ENCODE measurements at places on chromosomes 4 and X.

GRCh38 chrX:30653415-30654131 is at the start of gene GK:
Gene GK (plus strand): TSS chrX:30653423. CDS start chrX:30653538, 115 bp downstream.
- H3K27ac ChIP-seq, result peak within 1 kb of the TSS; percentile 96
- peaks cover 12% of the 10 kb centered on the region for H3K36me3 ChIP-seq
- peak within 1 kb of the TSS; percentile 84 for H3K4me3 ChIP-seq
- DNase-seq, result no peak
- H3K4me1 ChIP-seq, result peaks cover 60% of the 10 kb centered on the region
- H3K27me3 ChIP-seq, result no peaks in the 10 kb centered on the region

DNA sequence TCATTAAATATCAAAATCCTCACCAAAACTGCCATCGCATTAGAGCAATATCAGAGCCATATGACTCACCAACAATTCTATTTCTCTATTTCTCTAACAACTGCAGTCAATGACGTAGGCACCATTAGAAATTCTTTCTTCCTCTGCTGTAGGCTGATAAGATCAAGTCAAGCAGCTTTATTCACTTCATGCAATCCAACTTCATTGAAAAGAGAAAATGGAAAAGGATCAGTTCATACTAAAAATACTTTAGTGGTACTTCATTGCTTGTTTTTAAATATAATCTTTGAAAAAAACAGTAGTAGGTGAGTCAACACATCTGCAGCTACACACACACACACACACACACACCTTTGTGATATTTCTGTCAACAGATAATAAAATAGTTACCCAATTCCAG is 345.3 kb upstream of the TENM3 start:
- DNase-seq, result no peak
- H3K36me3 ChIP-seq, result no peaks in the 10 kb centered on the region
- no peak overlapping the region for H3K4me3 ChIP-seq

GRCh38 chr4:6986072-6986780 is 56.9 kb upstream of the TADA2B start:
- peaks cover 73% of the 10 kb centered on the region for H3K4me1 ChIP-seq
- peak overlapping the region; percentile 95 for H3K27ac ChIP-seq
- DNase-seq, result no peak
- H3K27me3 ChIP-seq, result no peaks in the 10 kb centered on the region

DNA sequence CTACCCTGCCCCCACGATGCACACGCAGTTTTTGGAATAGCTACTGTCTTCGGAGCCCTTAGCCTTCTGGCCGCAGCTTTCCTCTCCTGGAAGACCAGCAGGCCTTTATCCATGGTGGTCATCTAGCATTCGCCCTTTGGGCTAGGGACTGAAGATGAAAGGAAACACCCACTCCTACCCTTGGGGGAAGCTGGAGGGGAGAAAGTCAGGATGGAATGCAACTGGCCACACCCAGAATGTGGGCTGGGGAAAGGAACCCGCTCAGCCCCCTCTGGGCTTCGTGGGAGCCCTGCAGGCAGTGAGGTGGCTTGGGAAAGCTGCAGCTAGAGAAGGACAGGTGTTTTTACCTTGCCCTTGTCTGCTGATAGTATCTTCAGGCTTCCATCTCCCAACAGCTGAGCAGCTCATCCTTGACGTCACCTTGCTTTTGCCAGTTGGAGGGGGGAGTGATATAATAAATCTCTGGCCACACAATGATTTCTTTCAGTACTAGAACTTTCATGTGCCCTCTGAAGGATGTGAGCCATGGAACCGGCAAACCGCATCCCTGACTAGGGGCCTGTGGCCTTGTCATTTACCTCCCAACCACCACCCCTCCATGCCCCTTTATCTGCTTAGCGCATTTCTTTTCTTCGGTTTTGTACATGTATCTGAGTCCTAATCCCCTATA is 59.0 kb downstream of the ELF4 start:
- H3K4me3 ChIP-seq, result no peak overlapping the region
- H3K27me3 ChIP-seq, result no peaks in the 10 kb centered on the region
- H3K4me1 ChIP-seq, result no peaks in the 10 kb centered on the region

DNA sequence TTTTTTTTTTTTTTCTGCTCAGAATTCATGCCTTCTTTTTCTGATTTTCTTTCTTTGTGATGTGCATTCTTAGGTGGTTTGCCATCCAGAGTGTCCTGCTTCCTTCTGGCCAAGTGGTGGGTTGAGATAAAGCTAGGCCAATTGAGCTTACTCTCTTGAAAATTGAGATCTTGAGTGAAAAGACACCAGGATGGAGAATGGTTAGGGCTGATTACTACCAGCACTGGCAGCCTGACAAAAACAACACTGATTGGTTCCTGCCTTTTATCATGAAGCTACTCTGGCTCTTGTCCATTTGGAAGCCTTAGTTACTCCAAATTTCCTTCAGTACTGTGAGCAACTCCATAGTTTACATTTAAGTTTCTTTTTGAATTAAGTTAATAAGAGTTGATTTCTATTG is 404.0 kb downstream of the PPARGC1A start:
- DNase-seq, result no peak
- H3K27ac ChIP-seq, result no peak overlapping the region
- no peaks in the 10 kb centered on the region for H3K36me3 ChIP-seq
- no peak overlapping the region for H3K4me3 ChIP-seq
- H3K4me1 ChIP-seq, result no peaks in the 10 kb centered on the region

DNA sequence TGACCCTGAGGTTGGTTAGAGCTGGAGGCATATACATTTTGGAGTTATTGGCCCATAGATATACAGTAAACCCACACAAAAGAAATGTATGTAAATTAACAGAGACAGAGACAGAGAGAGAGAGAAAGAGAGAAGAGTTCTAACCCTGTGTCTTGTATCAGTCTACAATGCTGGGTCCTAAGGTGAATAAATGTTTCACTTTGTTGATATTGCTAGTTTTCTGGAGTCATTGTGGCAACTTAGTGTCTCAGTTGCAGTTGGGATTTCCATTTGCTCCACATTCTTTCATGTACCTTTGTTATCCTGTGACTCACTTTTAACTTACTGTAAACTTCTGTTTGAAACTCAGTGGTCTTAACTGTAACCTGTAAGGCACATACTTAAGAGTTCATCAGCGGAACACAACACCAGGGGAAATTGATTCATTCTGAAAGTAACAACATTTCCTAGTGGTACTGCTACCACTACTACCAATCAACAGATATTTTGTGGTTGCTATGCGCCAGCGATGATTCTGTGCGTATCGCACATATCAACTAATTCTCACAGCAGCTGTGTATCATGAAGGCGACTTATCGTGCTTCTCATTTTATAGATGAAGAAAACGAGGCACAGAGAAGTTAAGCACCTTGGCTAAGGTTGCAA is 38.5 kb upstream of the ETDA start:
- peak overlapping the region; percentile 41 for H3K27ac ChIP-seq
- peaks cover 10% of the 10 kb centered on the region for H3K27me3 ChIP-seq
- H3K36me3 ChIP-seq, result peaks cover 4% of the 10 kb centered on the region
- H3K4me3 ChIP-seq, result peak overlapping the region; percentile 9
- peaks cover 22% of the 10 kb centered on the region for H3K4me1 ChIP-seq
- DNase-seq, result peak; percentile 70

All from activated CD4-positive, alpha-beta memory T cell treated with anti-CD3 and anti-CD28 coated beads, Interleukin-2, amount 10 ng/mL, durations not matched to agents 7 days and 5 days (primary cell).